Stimulated activated CD4-positive, alpha-beta T cell treated with anti-CD3 and anti-CD28 coated beads, Interleukin-12 subunit alpha, Interleukin-12 subunit beta, amount 100 ng/mL, for 4 hours (primary cell): ENCODE measurements at places on chromosomes 4 and X.

DNA sequence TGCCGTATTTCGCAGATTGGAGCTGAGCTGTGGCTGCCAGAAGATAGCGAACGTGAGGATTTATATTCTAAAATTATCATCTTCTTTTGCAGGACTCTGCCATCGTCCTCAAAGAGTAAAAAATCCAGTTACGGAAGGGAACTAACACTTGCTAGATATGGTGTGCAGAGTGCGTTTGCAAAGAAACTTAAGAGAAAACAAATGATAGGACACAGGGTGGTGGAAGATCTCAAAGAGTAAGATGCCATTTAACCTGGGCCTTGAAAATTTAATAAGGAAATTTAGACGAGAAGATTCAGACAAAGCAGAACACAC lies 566 bp downstream of the LARP7 start:
- no peak for DNase-seq

DNA sequence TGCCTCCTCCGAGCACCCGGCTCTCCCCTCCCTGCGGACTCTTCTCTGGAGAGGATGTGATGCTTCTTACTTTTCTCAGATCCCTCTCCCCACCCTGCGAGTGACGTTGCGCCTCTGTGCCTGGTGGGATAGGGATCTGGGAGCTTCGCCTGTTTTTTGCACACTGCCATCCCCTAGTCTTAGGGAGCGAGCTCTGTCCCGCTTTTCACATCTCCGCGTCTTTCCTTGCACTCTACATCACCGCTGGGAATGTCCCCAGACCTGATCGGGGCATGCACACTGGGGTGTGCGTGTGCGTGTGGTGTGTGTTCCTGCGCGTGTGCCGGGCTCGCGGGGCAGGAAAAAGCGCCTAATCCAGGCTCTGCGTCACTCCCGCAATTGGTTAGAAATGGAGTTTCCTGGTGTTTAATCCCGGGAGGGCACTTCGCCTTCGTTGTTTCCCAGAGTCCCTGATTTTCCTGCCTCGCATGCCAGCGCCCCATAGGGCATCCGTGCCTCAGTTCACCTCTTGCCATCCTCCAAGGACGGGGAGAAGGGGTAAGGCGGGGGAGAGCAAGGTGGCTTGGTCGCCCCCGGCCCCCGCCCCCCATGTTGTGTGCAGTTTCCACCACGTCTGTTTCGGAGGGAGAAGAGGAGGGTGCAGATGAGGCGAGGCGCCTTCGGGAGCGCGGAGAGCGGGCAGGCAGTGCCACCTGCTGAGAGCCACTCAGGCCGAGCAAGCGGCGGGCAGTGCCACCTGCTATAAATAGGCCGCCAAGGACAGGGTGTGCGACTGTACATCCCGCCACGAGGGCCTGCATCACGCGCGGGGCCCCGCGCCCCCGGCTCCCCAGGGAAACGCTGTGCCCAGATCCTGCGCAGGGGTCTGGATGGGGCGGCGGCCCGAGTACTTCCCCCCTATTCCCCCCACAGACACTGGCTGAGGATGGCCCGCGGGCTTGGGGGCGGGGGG lies 759 bp upstream of the TBC1D1 start:
- DNase-seq, result peak; percentile 32

DNA sequence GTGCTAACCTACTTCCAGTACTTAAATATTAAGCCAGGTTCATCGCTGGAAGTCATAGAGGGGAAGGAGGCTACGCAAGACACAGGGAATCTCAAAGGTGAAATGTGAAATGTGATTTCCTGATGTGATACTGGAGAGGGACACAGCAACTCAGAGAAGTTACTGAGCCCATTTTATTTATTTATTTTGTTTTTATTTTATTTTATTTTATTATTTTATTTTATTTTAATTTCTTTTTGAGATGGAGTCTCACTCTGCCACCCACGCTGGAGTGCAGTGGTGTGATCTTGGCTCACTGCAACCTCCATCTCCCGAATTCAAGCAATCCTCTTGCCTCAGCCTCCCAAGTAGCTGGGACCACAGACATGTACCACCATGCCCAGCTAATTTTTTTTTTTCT lies 19.7 kb downstream of the CLRN2 start:
- no peak for DNase-seq

DNA sequence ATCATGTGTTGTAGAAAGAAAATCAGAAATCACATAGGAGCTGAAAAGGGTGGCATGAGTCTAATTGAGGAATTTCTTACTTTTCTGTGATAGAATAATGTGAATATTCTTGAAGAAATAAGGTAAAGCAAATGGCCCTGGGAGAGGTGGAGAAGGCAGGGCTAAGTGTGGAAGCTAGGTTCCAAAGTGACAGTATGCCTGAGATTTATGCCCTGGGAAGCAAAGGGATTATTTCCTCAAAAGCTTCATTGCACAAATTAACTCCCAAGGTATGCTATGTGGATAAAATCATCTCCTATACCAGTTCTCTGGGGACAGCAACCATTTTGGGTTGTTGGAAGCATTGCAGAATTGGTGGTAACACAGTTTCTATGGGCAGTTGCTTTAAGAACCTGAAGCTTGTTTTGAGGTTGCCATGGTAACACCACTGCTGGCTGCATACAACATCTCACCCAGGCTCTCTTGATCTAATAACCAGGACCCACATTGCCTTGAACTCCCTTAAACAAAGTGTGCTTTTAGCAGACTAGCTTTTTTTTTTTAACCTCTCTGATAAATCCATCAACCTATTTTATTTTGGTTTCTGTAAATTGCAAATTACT lies 21.0 kb downstream of the MAOA start:
- DNase-seq, result no peak

- no peak for DNase-seq
Measured at GRCh38 chr4:41258783-41259182, 2.1 kb downstream of the UCHL1 start.

GRCh38 chr4:38787693-38788092 lies 4.9 kb upstream of the TLR10 start:
- no peak for DNase-seq

GRCh38 chrX:86805241-86805640 lies 657.0 kb downstream of the DACH2 start:
- no peak for DNase-seq

DNA sequence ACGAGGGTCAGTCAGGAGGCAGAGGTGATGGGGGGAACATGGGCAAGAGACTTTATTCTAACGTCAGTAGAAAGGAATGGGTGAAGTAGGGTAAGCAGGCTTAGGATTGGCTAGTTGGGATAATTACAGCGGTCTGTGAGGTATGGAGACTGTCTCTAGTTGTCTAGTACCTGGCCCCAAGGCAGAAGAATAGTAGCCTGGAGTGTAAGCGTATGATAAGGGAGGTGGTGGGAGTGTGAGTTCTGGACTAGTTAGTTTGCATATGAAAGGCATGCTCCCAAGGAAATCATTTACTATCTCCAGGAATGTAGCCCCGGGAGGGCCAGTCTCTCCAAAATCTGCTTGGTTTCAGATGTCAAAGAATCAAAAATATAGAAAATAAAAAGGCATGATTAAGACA lies 219.6 kb upstream of the ANXA3 start:
- no peak for DNase-seq

GRCh38 chrX:85243761-85244449 lies at the start of the genes SATL1 and ZNF711:
Gene SATL1, minus strand, starts transcription at chrX:85243779. Its CDS starts 134,811 bp downstream, at chrX:85108968.
Gene ZNF711, plus strand, starts transcription at chrX:85243991. Its CDS starts 3,582 bp downstream, at chrX:85247573.
- peak; percentile 0 for DNase-seq

DNA sequence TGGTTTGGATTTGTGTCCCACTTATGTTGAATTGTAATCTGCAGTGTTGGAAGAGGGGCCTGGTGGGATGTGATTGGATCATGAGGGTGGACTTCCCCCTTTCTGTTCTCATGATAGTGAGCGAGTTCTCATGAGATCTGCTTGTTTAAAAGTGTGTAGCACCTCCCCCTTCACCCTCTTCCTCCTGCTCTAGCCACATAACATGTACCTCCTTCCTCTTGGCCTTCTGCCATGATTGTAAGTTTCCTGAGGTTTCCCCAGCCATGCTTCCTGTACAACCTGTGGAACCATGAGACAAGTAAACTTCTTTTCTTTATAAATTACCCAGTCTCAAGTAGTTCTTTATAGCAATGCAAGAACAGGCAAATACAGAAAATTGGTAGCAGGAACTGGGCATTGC lies 138.7 kb downstream of the INPP4B start:
- DNase-seq, result no peak

- DNase-seq, result no peak
Measured at GRCh38 chr4:145732001-145732815, 52.3 kb downstream of the C4orf51 start.

DNA sequence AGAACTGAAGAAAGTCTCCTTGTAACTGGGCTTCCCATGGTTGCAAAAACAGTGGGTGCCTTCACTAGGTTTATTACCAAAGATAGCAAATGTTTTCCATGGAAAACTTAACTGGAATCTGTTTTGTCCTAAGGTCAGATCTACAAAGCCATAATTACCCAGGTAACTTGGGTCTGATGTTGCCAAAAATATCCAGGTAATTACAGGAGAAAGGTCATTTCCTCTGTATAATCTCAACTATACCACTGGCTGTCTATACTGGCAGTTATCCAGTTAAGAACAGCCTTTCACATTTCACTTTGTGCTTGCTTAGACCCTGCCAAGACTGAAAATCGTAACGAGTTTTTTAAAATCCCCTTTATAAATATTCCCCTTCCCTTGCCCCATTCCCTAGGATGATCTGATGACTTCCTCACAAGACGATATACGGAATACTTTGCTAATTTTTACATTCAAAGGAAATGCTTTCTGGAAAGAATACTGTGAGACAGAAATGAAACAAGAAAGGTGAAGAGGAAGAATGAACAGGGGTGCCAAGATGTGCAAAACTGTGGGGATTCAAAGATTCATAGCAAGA lies 105.5 kb downstream of the MAML3 start:
- DNase-seq, result no peak

DNA sequence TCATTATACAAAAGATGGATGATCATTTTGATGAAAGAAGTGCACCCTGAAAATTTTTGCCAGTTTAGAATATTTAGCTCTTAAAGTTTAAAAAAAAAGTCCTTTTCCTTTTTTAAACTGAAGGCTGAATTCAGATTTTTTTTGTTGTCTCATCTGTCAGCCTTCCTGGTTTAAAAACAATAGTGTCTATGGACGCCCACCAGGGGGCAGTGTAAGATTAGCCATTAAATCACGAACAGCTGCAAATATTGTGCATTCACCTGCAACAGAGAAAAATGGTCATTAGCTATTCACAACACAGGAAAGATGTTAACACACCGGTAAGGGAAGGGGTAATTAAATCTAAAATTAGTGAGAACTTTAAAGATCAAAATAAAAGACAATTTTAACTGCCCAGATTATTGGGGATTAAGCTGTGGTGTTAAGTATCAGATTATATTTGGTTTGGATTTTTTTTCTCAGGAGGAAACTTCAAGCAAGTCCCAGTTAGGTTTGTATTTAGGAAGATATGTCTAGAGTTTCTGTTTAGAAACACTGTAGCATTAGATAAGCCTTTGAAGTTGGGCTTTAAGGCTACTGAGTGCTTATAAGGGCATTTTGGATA lies 4.4 kb upstream of the CXorf38 start:
- peak; percentile 56 for DNase-seq

DNA sequence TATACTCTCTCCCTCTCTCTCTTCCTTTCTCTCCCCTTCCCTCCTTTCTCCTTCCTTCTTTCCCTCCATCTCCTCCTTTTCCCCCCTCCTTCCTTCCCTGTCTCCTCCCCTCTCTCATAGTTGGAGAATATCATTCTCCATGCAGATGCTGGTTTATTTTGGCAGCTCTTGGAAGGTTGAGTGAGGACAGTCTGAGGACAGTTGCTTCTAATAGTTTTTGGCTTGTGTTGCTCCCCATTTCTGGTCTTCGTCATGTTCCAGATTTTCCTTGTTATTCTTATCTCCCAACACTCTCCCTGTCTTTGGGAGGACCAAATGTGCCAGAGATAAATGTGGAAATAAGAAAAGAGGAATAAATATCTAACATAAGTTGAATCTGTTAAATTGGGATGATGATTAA lies 263.0 kb downstream of the FRMPD4 start:
- DNase-seq, result no peak

DNA sequence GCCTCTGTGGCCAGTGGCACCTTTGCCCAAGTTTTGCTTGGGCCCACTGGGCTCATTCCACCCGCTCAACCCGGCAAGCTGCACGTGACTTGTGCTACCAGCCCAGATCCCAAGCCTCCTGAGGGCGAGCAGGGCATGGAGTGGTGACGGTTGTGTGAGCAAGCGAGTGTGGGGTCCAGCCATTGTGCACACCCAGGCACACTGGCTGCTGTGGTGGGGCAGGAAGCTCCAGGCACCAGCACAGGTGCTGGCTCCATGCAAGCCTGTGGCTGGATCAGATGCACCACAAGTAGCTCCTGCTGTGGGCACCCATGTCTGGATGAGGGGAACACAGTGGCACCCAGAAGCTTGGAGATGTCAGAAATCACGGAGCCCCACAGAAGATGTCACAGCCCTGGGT lies 557.0 kb upstream of the GNPDA2 start:
- no peak for DNase-seq
